ENCODE measurements at places on chromosomes 4 and X.

DNA sequence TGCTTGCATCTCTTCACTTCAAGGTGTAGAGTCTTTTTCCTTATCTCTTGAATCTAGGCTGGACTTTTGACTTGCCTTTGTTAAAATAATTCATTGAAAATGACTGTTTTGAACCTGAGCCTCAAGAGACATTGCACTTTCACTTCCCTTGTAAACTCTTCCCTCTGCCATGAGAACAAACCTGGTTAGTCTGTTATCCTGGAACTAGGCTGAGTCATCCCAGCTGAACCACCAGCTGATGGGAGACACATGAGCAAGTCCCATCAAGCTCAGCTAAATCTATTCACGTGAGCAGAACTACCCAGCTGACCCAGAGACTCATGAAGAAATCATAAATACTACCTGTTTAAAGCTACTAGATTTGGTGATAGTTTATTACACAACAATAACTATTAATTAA, 202.3 kb upstream of the CENPE start:
- no peak for DNase-seq

DNA sequence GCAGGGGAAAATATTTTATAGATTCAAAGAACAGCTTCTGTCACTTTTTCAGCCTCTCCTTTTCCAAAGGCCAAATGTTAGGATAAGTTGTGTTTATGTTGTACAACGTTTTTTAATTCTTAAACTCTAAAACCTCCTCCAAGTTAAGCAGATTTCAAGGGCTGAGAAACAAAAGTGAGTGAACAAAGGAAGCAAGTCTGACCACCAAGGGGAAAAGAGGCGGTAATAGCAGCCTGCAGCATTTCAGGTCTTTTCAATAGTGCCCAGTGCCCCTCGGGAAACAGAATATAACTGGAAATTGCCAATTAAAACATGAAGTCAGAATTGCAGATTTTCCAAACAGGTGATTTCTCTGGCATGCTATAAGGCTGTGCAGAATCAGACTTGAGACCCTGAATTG, 510.0 kb upstream of the HTR2C start:
- DNase-seq = no peak

DNA sequence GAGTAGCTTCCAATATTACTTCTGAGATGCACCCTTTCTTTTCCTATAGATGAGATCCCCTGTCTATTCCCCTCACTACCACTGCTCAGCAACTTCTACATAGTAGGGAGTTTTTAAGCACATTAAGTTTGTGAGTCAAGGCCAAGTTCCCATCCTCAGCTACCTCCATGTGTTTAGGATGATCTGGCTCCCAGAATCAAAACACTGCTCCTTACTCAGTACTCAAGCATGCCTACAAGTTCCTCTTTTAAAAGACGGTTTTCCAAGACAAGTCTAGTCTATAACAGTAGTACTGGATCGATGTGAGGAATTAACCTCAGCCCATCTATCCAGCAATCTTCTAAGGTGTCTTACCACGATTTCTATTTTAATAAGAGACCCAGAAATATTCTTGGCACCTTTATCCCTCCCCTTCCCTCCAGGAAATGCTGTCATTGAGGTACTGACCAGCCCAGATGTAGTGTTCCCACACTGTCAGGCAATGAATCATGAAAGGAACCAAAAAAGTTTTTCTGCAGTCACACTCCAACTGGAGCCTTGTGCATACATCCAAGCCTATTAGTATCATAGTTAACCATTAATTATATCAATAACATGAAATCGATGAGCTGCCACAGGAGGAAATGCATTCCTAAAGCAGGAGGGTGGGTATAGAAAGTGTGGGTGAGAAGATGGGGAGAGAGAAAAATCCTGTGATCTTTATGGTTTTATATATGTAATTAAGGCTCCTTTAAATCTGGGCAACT, 29.6 kb downstream of the AREG start:
- no peak for DNase-seq

DNA sequence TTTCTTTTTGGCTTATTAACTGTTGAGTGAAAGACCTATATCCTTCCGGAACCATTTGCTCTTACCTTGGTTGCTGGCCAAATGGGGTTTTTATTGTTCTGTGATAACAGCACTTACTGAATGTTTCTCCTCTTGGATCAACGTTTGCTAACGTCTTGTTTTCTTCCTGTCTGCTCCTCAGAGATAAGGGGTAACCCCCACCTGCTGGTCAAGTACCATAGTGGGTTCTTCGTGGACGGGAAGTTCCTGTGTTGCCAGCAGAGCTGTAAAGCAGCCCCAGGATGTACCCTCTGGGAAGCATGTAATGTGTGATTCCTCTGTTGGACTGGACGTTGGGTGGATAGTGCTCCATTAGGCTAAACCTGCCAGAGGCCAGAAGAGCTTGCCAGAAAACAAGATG, 15.3 kb downstream of the BMX start:
- DNase-seq = no peak

- no peak for DNase-seq
Observed at GRCh38 chr4:4248885-4249203, 821 bp upstream of the TMEM128 start.

- DNase-seq = no peak
Observed at GRCh38 chr4:158599765-158600498, 71.8 kb downstream of the C4orf46 start.

DNA sequence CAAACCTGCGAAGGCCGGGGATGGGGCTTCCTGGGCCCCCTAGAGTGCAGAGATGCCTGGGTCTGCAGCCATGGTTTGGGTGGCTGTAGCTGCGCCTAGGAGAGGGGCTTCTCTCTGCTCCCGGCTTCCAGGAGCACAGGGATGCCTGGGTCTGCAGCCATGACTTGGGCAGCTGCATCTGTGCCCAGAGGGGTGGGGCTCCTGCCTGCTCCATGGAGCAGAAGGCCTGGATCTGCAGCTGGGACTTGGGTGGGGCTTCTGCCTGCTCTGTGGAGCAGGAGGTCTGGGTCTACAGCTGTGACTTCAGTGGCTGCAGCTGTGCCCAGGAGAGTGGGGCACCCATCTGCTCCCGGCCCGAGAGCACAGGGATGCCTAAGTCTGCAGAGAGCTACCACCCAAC, 20.8 kb downstream of the SPON2 start:
- DNase-seq = no peak

DNA sequence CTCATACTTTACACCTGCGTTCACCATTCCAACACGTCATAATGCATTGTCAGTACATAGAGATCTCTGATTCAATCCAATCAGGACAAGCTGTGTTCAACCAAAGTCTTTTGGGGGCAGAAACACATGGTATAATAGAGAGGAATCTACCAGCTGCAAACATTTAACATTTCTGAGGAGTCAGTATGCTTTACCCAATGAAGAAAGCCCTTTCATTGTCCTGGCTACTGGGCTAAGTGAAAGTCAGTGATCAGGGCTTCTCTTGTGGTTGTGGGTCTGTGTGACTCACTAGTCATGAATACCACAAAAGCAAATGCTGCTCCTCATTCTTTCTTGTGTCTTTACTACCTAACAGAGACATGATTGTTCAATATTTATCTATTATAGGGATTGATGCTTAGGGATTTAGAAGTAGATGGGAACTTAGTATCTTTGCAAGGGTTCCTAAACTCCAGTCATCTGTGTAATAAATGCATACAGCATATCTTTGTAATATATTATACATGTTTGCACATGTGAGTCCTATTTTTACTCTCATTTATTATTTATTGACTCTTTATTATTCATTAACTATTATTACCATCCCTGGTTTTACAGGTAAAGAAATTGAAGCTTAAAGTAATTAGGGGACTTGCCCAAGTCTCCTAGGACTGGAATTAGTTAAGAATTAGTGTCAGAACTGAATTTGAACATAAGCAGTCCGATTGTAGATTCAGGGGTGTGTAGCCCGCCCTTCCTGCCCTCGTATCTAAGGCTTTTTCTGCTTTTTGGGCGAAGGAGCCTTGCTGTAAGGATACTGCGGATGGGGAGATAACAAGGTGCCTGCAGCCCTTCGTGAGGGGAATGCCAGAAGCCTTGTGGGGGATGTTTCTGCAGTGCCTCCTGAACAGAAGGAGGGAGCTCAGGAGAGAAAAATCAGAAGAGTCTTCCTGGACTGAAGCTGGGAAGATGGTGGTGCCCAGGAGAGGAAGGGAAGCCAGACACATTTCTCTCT, 353.1 kb upstream of the BOD1L1 start:
- no peak for DNase-seq
